ENCODE measurements at places on chromosomes 5 and 9.

GRCh38 chr5:77995793-77996409 is 219.8 kb upstream of the TBCA start:
- no peak for DNase-seq

DNA sequence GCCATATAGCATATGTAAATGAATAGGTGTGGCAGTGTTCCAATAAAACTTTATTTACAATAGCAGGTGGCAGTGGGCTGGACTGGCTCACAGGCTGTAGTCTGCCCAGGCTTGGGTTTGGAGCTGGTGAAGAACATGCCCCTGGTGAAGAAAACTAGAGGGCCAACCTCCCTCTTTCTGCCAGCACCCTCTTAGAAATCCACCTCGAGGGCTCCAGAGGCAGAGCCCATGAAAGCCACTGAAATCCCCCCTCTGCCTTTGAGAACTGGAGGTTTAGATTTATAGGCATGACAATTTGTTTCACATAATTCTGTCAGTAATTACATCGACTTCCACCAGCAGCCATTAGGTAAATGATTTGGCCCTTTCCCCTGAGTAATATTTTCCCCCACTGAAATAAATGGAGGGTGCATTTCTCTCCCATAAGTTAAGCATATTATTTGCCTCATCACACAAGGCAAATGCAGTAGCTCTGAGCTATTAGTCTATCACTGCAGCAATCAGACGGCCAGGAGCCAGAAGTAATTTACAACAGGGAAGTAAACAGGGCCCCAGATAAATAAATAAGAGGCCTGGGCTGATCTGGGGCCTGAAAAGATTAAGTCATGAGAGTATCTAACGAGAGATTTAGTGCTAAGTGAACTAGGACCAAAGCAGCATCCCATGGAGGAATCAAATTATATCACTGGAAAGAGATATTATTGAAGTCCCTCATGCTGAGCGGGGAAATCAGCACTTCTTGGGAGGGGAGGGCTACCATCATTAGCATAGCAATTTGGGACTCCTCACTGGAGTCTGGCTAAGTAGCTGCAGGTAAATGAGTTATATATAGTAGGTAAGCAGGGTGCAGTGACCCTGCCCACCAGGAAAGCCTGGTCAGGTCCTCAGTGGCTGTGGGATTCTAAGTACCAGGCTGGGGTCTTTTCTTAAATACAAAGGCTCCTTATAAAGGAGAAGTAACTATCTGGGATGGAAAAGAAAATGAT is 123.9 kb downstream of the SLIT3 start:
- no peak for DNase-seq

GRCh38 chr5:5453131-5453530 is 30.7 kb downstream of the ICE1 start:
- no peak for DNase-seq

DNA sequence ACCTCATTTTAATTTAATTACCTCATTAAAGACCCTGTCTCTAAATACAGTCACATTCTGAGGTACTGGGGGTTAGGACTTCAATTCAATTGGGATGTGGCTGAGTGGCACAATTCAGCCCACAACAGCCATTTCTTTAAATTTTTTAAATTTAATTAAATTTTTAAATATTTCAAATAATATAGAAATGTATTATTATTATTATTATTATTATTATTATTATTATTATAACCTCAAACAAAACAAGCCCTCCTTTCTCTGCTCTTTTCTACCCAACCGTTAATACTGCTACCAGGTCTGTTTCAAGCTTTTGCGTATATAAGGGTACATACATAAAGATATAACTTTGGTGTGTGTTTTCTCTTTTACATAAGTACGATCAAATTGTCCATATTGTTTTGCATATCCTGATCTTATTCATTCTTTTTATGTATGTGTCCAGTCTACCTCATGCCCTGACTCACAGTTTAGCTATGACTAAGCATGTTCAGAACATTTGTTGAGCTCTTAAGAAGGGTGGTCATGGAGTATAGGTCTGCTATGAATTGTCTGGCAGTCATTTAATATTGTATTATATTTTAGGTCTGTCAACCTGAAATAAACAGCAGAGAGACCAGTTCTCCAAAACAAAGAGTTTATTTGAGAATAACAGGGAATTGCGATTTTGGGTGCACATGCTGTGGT is 16.1 kb upstream of the RAB14 start:
- no peak for DNase-seq

- DNase-seq: no peak
Measured at GRCh38 chr9:14004110-14004509, 309.8 kb downstream of the NFIB start.

DNA sequence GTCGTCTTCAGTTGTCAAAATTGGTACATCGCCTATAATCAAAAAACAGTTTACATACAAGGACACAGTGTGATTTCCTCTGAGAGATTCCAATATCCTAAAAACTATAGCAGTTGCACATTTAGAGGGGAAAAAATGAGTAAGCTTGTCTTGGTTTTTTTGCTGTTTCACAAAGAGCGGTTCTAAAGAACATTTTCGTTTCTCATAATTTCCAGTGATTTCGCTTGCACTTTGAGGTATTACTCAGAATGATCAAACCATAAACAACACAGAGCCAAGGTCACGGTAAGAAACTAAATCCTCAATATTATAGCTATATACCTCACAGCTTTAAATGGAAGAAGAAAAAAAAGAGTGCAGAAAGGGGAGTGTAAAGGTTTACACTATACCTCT is 861 bp downstream of the MTX3 start:
- no peak for DNase-seq

GRCh38 chr9:108386032-108386431 is 469.8 kb downstream of the ACTL7B start:
- no peak for DNase-seq

GRCh38 chr9:83280268-83280667 is 217.3 kb upstream of the RASEF start:
- DNase-seq: no peak

DNA sequence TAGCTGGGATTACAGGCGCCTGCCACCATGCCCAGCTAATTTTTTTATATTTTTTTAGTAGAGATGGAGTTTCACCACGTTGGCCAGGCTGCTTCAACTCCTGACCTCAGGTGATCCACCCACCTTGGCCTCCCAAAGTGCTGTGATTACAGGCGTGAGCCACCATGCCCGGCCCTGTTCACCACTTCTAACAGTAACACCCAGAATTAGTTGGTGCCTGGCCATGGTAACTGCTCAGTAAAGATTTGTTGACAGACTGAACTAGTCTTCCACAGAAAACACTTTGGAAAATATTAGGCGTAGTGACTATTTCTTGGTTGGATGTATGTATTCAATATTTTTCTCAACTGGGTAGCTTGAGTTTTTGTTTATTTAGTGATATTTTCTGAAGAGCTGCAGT is 24.0 kb downstream of the TUT7 start:
- DNase-seq: no peak

- DNase-seq: no peak
Measured at GRCh38 chr5:90982576-90982975, 400.5 kb downstream of the ARRDC3 start.

DNA sequence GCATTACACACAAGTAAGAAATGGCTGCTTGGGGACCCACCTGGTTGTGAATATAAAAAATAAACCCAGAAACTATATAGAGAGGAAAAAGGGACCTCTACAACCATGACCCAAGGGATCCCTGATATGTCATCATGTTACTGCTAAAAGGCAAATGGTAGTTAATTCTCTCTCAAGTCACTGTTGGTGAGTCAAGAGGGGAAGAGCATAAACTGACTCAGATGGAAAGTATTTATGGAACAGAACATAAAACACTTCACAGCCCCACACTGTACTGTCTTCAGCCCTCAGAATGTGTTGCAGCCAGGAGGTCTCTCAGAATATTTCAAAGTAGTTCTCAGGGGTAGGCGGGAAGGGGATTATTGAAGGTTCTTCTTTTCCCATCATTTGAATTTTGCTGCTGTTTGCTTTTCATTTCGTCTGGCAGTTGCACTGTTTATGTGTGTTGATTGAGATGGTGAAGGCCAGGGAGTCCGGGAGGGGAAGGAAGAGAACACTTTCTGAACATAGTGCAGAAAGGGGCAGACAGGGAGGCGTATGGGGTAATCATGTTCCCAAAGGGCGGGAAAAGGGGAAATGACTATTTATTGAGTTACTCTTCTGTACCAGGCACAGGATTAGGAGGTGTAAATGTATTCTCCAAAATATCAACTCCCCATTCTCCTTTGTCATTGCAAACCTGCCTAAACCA is 85.5 kb downstream of the TEK start:
- no peak for DNase-seq

GRCh38 chr5:62341783-62342475 is 35.9 kb downstream of the KIF2A start:
- DNase-seq: no peak

- DNase-seq: no peak
Measured at GRCh38 chr9:113526841-113527240, 63.3 kb downstream of the RGS3 start.

- no peak for DNase-seq
Measured at GRCh38 chr5:35182910-35183535, 47.3 kb downstream of the PRLR start.

GRCh38 chr5:171755354-171755821 is 30.2 kb upstream of the SMIM23 start:
- DNase-seq: no peak

GRCh38 chr5:96051401-96051830 is 89.8 kb upstream of the ELL2 start:
- peak; percentile 51 for DNase-seq

- DNase-seq: no peak
Measured at GRCh38 chr5:126970517-126971017, 59.8 kb downstream of the MARCHF3 start.

DNA sequence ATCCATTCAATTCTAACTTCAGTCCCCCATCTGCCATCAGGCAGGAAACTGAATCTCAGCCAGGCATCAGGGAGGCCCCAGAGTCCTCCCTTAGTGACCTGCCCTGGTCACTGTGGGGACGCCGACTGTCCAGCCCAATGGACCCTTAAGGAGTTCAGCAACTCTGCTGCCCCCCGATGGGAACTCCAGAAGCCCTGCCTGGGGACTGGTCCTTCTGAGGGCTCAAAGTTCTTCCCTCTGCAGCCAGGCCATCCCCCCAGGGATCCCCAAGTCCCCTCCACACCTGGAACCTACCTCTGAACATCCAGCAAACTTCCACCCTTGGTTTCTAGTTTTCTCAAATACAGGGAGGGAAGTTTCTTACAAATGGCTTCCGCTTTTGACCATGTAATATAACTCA is 76.8 kb downstream of the UBE2QL1 start:
- no peak for DNase-seq

DNA sequence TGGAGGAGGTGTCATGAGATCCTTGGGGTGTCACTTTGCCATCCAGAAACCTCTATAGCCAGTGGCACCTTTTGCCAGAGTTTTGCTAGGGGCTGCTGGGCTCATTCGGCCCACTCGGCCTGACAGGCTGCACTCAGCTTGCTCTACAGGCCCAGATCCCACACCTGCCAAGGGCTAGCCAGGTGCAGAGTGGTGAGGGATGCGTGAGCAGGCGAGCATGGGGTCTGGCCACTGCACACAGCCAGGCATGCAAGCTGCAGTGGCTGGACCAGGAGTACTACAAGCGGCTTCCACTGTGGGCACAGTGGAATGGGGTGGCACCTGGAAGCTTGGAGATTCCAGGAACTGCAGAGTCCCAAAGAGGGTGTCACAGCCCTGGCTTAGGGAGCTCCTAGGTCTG is 372.7 kb downstream of the CHSY3 start:
- no peak for DNase-seq

GRCh38 chr9:32500768-32501167 is 25.2 kb downstream of the RIGI start:
- no peak for DNase-seq
